ENCODE measurements at places on chromosomes 2 and 18.

GRCh38 chr2:141501752-141502151, 629.1 kb downstream of the LRP1B start:
- no peak overlapping the region for H3K27ac ChIP-seq
- no peaks in the 10 kb centered on the region for H3K36me3 ChIP-seq
- no peaks in the 10 kb centered on the region for H3K27me3 ChIP-seq
- DNase-seq, result no peak

GRCh38 chr2:117562654-117563053, 251.8 kb upstream of the DDX18 start:
- no peak overlapping the region for H3K27ac ChIP-seq
- H3K36me3 ChIP-seq, result no peaks in the 10 kb centered on the region

- H3K27ac ChIP-seq, result no peak overlapping the region
- no peaks in the 10 kb centered on the region for H3K4me1 ChIP-seq
- DNase-seq, result no peak
- H3K27me3 ChIP-seq, result no peaks in the 10 kb centered on the region
- H3K36me3 ChIP-seq, result peaks cover 2% of the 10 kb centered on the region
Observed at GRCh38 chr2:127342101-127342500, 45.7 kb downstream of the MAP3K2 start.

- no peaks in the 10 kb centered on the region for H3K36me3 ChIP-seq
- peaks cover 3% of the 10 kb centered on the region for H3K4me1 ChIP-seq
- no peak overlapping the region for H3K27ac ChIP-seq
- no peak overlapping the region for H3K4me3 ChIP-seq
- H3K27me3 ChIP-seq, result no peaks in the 10 kb centered on the region
Observed at GRCh38 chr2:46717344-46718121, 198.1 kb downstream of the MCFD2 start.

- H3K4me3 ChIP-seq, result no peak overlapping the region
- no peaks in the 10 kb centered on the region for H3K4me1 ChIP-seq
- H3K27ac ChIP-seq, result no peak overlapping the region
Observed at GRCh38 chr18:56245866-56246580, 392.4 kb downstream of the TXNL1 start.
